ENCODE measurements at places on chromosomes 4 and X. TPM values are rescaled to one million over a fixed set of nuclear protein-coding genes. Genes with fewer than 3 reads are reported as not detected.

UGT8 gene
- 36.0 TPM for total RNA-seq

ALB gene
- total RNA-seq: not detected

HHIP gene
- total RNA-seq: not detected

CXorf49 gene
- total RNA-seq: not detected

PNMA6A gene
- not detected for total RNA-seq

GAGE12J gene
- not detected for total RNA-seq

PAGE2 gene
- not detected for total RNA-seq

SSX4 gene
- total RNA-seq: not detected

FDCSP gene
- not detected for total RNA-seq
